Diencephalon (tissue), 1 donor: ENCODE measurements at places on chromosomes 1 and 21. TPM values are rescaled to one million over a fixed set of nuclear protein-coding genes. Genes with fewer than 3 reads are reported as not detected.

Gene FAM167B
- total RNA-seq, result 0.46 TPM

Gene ORC1
- 2.1 TPM for total RNA-seq

Gene GUCA2B
- not detected for total RNA-seq

Gene SPRR5
- total RNA-seq, result not detected

Gene FCN3
- total RNA-seq, result not detected

Gene SPRR2F
- total RNA-seq, result not detected

Gene FCGR3A
- total RNA-seq, result 11.1 TPM

Gene HSPG2
- 6.0 TPM for total RNA-seq

Gene FCGR1A
- 14.1 TPM for total RNA-seq

Gene FAM72C
- 1.8 TPM for total RNA-seq

Gene AMY1B
- total RNA-seq, result not detected

Gene CSF1
- 2.8 TPM for total RNA-seq

Gene DNM3
- 72.0 TPM for total RNA-seq

Gene KCNJ15
- under 0.01 TPM for total RNA-seq

Gene SNX7
- 36.7 TPM for total RNA-seq

Gene DCST1
- not detected for total RNA-seq

Gene OR2L5
- 1.8 TPM for total RNA-seq

Gene ARHGEF19
- 1.6 TPM for total RNA-seq

Gene AQP10
- total RNA-seq, result not detected

Gene CELA2B
- total RNA-seq, result not detected

Gene ITLN2
- total RNA-seq, result not detected

Gene MMP23B
- total RNA-seq, result 0.92 TPM
